Astrocyte of the hippocampus (primary cell): ENCODE measurements at places on chromosomes 3 and 15.
A peak's percentile ranks its signal among the peaks of the same experiment; 100 is the strongest.

DNA sequence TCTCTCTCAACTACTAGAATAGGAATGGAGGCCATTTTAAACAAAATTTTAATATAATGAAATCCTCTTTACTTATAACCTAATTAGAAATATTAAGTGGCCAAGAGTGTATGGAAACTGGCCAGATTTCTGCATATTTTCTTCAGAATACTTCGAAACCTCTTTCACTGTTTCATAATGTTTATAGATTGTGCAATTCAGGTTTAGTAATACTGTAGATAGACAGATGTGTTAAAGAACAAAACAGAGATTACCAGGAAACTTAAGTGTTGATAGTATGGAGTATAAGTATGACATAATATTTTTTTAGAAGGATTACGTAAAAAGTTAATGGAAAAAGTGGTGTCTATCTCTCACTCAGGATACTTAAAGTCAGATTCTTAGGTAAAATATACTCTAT, 4.7 kb downstream of the ABHD5 start:
- DNase-seq: no peak

DNA sequence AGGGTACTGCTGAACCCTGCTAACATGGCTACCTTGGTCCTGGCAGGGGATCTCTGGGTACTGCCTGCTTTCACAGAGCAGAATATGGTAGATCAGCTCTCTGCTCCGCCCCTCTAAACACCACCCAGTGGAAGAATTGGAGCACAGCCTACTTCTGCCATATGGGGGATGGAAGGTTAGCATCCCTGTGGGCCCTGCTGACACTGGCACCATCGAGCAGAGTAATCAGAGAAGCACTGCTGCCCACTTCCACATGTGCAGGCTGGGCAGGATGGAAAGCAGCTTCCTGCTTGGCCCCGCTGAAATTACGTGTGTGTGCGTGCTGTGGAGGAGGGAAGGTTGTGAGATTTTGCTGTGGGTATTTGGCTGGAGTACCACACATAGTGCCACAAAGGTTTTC, 24.8 kb downstream of the CCR1 start:
- DNase-seq: no peak

GRCh38 chr15:62250186-62250585, 85.1 kb upstream of the C2CD4B start:
- no peak for DNase-seq

- DNase-seq: no peak
Observed at GRCh38 chr15:51765751-51766150, 14.4 kb downstream of the TMOD2 start.

GRCh38 chr15:80744826-80745225, 34.3 kb upstream of the CEMIP start:
- no peak for DNase-seq

GRCh38 chr3:155232605-155233004, 60.9 kb downstream of the STRIT1 start:
- DNase-seq: peak; percentile 91

DNA sequence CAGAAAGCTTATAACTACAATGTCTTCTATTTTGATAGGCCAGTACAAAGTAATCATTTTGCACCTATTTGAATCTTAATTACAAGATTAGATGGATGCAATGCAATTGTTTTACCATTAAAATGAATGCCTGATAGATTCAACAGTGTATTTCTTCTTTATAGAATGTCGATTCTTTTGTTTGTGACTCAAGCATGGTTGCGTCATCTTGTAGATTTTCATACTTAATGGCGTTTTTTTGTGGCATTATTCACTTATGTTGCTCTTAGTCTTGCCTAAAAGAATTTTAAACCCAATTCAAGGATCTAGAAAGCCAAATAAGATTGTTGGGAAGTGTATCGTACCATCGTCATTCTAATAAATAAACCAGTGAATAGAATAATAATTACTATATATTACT, 21.4 kb downstream of the ZBTB38 start:
- no peak for DNase-seq

GRCh38 chr3:197907196-197907595, 42.8 kb upstream of the RPL35A start:
- DNase-seq: no peak

GRCh38 chr15:39205506-39206371, 375.1 kb upstream of the THBS1 start:
- DNase-seq: no peak

- peak; percentile 79 for DNase-seq
Observed at GRCh38 chr15:81054236-81054635, 53.5 kb downstream of the TLNRD1 start.

- DNase-seq: no peak
Observed at GRCh38 chr3:132001999-132002398, 32.8 kb downstream of the CPNE4 start.

- peak; percentile 61 for DNase-seq
Observed at GRCh38 chr3:184590795-184591194, 29.2 kb downstream of the EPHB3 start.

- no peak for DNase-seq
Observed at GRCh38 chr3:180633722-180634121, 31.8 kb downstream of the TTC14 start.

GRCh38 chr15:38168467-38169070, 84.1 kb upstream of the SPRED1 start:
- no peak for DNase-seq

- DNase-seq: no peak
Observed at GRCh38 chr3:161969867-161970266, 473.3 kb downstream of the OTOL1 start.

DNA sequence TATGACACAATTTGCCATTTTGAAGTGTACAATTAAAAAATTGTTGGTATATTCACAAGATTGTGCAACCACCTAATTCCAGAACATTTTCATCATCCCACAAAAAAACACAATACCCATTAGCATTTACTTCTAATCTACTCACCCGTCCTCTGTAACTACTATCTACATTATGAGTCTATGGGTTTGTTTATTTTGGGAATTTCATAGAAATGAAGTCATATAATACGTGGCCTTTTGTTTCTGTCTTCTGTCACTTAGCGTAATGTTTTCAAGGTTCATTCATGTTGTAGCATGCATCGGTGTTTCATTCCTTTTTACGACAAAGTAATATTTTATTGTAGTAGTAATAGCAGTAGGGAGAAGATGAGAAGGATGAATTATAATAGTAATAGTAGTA, 55.2 kb upstream of the CNTN6 start:
- DNase-seq: no peak

GRCh38 chr15:41562784-41563198, 3.8 kb downstream of the TYRO3 start:
- DNase-seq: no peak

DNA sequence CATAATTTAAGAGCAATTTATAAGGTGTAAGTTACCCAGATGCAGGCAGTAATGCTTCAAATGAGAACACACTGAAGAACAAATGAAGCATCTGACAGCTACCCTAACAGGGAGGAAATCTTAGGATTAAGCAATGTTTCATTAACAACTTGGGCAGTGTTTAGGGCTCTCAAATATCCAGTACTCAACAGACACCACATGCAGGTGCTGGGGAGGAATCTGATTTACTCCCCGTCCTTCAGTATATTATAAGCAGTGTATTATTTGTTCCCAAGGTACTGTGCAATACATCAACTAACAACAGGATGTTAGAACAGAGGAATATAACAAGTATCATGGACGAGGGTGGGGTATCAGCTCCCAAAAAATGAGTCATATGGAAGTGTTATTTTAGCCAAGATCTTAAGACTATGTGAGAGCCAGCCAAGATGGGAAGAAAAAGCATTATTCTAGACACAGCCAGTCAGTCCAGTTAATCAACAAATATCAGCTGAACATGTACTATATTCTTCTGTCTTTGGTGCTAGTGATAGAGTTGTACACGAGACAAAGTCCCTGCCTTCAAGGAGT, 20.4 kb downstream of the BTBD1 start:
- peak; percentile 64 for DNase-seq

GRCh38 chr15:64560501-64560900, 100.1 kb downstream of the ZNF609 start:
- DNase-seq: no peak

GRCh38 chr3:55477306-55478303, 9.5 kb downstream of the WNT5A start:
- no peak for DNase-seq

DNA sequence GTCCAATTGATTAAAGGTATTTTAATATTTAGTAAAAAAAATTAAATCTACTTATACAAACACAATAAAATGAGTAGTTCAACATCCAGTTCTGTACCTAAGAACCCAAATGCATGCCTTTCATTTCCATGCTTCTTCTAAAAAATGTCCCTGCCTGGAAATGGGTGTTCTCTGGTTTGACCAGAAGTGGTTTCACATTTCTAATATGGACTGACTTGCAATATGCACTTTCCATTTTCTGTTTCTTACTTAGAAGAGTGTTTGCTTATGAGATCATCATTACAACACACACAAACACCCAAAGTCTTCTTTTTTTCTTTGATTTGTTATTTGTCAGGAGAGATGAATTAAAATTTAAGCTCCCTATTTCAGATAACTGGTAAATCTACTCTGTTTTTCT, 879.6 kb downstream of the AGBL1 start:
- no peak for DNase-seq

GRCh38 chr3:13876451-13877100, 3.3 kb downstream of the WNT7A start:
- DNase-seq: no peak

- DNase-seq: no peak
Observed at GRCh38 chr15:58900631-58901030, 32.8 kb downstream of the SLTM start.

DNA sequence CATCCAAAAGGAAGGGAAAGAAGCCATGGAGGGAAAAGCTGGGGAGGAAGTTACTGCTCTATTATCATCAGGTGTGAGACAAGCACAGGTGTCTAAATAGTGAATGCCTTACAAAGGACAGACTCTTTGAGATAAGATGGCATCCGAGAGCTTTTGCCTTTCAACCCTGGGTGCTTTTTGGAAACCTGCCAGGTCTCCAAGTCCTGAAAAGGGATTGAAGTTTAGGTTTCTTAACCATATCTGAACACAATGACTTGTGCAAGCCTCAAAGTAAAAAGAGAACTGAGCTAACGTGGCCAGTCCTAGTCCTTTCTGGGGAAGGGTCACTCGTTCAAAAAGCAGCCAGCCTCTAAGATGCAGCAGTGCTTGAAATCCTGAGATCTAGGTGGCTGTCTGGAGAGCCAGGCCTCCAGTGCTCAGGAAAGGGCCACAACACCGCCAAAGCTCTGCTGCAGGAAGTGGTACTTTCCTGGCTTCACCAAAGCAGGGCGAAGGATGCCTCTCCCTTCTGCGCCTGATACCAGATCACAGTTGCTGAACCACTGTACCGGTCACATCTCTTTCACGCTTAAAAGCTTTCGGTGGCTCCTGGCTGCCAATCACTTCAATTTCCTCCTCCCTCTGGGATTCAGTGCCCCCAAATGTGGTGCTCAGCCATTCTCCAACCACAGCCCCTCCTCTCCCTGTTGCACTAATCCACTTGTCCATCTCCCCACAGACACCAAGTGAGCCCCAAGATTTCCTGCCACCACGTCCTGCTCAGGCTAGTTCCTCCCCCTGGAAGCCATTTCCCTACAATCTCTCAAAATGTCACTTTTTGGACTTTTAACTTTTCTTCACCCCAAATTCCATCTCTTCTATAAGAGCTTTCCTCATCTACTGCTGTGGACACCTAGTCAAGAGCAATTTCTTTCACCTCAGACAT, 104.1 kb upstream of the LPP start:
- DNase-seq: no peak

DNA sequence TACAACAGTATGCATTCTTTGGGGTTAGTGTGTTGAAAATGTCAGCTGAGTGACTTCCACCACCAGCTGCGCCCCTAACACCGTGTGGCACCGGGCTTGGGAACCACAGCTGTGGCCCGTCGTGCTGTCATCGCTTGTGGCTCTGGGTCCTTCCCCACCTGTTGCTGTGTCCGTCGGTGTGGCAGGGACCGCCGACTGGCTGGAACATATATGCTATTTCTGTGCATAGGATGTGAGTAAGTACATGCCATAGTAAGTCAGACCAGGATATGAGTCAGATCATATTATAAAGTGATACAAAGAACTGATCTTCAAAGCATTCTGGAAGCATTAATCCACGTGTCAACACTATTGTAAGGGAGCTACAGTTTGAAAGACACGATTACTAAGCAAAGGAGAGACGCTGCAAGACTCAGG, 31.9 kb downstream of the EHD4 start:
- no peak for DNase-seq
